ENCODE measurements at places on chromosomes 4 and X.

GRCh38 chrX:70042399-70043371 lies 7.1 kb downstream of the AWAT2 start:
- no peak for DNase-seq

DNA sequence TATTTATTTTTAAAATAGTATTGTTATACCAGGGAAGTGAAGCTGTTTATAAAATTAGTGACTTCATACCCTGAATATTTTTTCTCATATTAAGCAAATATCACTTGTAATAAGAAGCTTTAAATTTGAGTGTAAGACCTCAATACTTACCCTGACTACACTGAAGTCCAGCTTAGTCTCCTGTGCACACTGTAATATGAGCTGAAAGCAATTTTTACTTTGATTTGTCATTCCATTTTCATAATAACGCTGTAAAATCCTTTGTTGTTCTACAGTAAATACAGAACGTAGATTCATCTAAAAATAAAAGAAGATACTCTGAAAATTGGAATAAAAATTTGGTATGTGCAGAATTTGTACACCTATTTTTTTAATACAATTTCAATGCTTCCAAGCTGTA lies 27.2 kb downstream of the HDX start:
- DNase-seq = no peak

- DNase-seq = no peak
Measured at GRCh38 chr4:89284020-89284424, 23.6 kb downstream of the GPRIN3 start.

DNA sequence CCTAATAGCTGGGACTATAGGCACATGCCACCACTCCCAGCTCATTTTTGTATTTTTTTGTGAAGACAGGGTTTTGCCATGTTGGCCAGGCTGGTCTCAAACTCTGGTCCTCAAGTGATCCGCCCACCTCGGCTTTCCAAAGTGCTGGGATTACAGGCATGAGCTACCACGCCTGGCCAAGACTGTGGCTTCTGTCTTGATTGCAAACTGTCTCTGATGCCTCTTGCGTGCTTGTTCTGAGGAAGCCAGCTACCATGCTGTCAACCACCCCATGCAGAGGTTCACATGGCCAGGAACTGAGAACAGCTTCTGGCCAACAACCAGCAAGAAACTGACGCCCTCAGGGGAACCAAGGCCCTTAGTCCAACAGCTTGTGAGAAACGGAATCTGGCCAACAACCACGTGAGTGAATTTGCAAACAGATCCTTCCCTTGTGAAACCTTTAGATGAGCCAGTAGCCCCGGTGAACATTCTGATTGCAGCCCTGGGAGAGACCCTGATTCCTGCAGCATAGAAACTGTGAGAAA lies 71.2 kb downstream of the SUPT20HL2 start:
- DNase-seq = no peak

- DNase-seq = no peak
Measured at GRCh38 chrX:134526399-134526798, 66.4 kb downstream of the HPRT1 start.

DNA sequence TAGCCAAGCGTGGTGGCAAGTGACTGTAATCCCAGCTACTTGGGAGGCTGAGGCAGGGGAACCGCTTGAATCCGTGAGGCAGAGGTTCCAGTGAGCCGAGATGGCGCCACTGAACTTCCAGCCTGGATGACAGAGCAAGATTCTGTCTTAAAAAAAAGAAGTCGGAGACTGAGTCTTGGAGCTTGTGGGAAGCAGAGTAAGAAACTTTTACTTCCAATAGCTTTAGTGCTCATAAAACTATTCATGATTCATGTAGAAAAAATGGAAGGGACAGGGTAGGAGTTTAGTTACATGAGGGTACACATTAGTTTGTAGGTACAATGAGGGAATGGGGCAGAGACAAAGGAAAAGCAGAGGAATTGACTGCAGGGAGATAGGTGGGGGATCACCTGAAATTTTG lies 19.3 kb downstream of the RAP2C start:
- no peak for DNase-seq

GRCh38 chr4:3269105-3269927 lies 20.4 kb downstream of the MSANTD1 start:
- DNase-seq = no peak

DNA sequence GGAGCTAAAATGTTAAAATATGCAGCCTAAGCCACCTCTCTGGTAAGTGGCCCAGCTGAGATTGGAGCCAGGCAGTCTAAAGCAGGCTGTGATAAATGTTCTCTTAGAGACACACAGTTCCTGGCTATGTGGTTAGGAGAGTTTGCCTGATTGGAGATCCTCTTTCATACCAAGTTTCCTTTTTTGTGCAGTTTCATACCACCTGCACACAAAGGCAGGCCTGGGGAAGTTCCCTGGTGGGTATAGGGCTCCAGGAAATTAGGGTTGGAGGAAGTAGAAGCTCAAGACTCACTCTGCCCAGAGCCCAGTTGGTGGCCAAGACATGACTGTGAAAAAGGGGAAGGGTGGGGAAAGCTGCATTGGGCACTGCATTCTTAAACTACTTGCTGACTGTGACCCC lies 16.9 kb downstream of the CYBB start:
- DNase-seq = no peak

DNA sequence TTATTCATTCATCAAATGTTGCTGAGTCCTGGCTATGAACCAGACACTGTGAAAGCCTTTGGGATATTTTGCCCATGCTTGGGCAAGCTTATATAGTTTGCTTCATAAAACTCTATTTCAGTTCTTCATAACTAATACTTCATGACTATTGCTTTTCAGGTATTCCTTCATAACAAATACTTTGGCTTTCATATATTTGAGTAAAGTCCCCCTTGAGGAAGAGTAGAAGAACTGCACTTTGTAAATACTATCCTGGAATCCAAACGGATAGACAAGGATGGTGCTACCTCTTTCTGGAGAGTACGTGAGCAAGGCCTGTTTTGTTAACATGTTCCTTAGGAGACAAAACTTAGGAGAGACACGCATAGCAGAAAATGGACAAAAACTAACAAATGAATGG lies 1.7 kb upstream of the AFP start:
- no peak for DNase-seq

DNA sequence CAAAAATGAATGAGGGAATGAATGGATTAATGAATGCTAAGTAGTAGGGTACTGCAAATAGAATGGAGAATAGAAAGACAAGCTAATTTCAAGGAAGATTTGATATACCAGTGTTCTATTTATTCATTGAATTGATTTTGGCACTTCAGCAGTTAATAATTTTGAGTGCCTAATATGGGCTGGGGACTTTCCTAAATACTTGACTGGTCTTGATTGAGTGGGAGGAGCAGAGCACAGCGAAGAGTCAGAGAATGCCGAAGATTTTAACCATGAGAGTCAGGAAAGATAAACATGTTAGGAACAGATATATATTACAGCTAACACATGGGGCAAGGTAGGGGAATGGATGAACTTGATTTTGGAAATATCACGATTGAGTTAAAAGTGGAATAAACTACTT lies 10.6 kb downstream of the IL15 start:
- DNase-seq = no peak

DNA sequence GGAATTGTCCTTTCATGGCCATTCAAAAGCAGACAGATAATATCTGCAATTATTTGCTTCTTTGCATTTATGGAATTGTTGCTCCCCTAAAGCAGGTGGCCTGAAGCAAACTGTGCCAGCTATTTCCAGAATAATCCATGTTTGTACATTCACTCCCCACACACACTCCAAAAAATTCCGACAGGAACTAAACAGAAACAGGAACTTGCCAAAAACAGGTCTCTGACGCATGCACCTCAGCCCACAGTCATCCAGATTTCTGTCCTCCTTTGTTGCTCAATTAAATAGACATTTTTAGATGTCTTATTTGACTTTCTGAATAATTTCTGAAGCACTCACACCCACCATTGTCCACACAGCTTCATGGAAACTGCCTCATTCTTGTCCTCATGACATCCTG lies 71.5 kb upstream of the EDNRA start:
- DNase-seq = no peak

DNA sequence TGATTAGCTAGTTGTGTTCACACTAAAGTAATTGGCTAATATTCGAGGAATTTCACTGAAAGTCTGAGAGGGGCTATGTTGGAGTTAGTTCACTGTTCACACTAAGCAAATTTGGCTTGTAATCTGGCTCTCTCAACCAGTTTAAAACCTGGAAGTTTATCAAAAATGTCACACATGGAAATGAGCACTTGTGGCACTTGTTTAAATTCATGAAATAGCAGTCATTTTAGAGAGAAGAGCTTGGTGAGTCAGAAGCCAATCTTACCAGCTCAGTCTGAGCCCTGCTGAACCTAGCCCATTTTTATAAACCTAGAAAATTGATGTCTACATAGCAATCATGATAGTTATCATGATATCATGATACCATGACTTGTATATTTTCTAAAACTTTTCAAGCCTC lies 90.7 kb upstream of the JADE1 start:
- no peak for DNase-seq

- no peak for DNase-seq
Measured at GRCh38 chrX:72003811-72004750, 93.4 kb downstream of the NHSL2 start.

GRCh38 chr4:117755438-117755837 lies 278.8 kb upstream of the NDST3 start:
- no peak for DNase-seq

GRCh38 chrX:80749404-80749803 lies 60.3 kb downstream of the BRWD3 start:
- DNase-seq = no peak

DNA sequence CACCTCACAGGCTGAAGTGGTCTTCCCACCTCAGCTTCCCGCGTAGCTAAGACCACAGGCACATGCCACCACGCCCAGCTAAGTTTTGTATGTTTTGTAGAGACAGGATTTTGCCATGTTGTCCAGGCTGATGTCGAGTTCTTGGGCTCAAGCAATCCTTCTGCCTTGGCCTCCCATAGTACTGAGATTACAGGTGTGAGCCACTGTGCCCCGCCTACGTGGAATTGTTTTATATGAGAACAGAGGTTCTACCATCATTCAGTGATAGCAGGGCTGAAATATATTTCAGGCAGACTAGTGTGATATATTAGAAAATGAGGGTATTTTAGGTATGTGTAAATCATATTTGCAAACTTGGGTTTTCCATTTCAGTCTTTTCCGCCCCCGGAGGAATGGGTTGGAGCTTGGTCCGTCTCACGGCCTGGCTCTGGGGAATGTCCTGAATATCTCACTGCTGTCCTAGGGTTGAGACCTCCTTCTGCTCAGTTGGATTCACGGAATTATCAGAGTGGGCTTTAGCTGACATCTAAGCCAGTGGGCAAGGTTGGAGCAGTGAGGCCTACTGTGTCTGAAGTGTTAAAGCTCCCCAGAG lies 19.9 kb downstream of the NSD2 start:
- DNase-seq = no peak

DNA sequence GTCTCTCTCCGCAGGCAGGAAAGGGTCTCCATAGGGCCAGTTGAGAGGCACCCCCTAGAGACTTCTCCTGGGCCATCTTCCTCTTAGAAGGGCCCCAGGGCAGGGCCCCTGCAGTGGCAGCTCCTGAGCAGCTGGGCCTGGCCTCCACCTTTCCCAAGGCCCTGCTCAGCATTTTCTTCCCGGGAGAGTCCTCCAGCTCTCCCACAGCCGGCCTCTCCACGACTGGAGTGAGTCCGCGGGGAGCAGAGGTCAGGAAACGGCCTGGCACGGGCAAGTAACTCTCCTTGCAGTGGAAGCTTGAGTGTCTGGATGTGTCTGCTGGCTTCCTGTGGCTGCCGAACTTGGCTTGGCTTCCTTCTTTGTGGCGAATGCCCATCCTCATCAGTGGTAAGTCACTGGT lies 1.6 kb upstream of the LOC101059915 start:
- DNase-seq = no peak

- no peak for DNase-seq
Measured at GRCh38 chrX:146054311-146054710, 236.7 kb downstream of the SLITRK2 start.

DNA sequence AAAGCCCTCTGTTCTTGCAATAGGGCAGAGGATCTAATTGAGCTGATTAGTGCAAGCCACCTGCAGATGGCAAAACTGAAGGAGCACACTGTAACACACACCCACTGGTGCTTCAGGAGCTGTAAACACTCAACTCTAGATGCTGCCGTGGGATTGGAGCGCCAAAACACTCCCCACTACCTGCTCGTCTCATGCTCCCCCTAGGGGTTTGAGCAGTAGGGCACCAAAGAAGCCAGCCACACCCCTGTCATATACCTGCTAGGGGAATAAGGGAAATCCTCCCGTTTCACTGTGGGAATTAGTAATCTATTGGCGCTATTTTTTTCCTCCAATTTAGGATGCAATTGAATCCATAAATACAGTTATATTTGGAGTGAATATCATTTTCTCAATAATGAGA lies 360.2 kb downstream of the GLUD2 start:
- no peak for DNase-seq

DNA sequence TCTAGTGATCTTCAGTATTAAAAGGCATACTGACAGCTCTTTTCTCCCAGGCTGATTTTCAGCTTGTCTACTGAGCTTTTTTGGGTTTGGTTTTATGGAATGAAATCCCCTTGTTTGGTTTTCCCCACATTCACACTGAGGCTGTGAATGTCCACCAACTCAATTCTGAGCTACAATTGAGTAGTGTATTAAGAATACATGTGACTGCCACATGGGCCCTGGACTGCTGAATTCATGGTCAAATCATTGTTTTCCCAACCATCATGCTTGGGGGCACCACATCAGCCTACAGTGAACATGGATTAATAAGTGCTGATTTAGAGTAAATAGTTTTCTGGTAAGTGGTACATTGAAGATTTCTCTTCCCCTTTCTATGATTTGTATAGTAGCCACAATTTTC lies 32.4 kb downstream of the RTL9 start:
- DNase-seq = no peak

DNA sequence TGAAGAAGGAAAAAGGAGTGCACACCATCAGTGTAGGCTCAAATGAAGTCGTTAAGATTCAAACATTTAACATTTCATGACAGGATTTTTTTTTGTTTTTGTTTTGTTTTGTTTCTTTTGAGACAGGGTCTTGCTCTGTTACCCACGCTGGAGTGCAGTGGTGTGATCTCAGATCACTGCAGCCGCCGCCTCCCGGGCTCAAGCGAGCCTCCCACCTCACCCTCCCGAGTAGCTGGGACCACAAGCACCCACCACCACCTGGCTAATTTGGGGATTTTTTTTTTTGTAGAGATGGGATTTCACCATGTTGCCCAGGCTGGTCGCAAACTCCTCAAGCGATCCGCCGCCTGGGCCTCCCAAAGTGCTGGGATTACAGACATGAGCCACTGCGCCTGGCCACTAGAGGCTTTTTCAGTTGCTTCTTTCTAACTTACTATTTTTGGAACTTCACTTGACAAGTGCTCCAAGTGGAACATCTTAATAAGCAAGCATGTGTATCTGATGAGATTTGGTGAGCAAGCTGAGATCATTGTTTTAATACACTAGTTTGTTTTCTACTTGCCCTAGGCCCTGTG lies 78.9 kb upstream of the CNKSR2 start:
- no peak for DNase-seq

GRCh38 chr4:183770906-183771305 lies 111.8 kb downstream of the TRAPPC11 start:
- DNase-seq = no peak

GRCh38 chr4:187414716-187415115 lies 580.9 kb upstream of the ZFP42 start:
- no peak for DNase-seq

Data from stimulated activated CD8-positive, alpha-beta memory T cell treated with anti-CD3 and anti-CD28 coated beads, Interleukin-4, amount 100 ng/mL, for 1 hour (primary cell).